ENCODE measurements at places on chromosomes 2 and 18.

GRCh38 chr2:96579422-96579821 is 42.9 kb downstream of the ARID5A start:
- no peak for DNase-seq

DNA sequence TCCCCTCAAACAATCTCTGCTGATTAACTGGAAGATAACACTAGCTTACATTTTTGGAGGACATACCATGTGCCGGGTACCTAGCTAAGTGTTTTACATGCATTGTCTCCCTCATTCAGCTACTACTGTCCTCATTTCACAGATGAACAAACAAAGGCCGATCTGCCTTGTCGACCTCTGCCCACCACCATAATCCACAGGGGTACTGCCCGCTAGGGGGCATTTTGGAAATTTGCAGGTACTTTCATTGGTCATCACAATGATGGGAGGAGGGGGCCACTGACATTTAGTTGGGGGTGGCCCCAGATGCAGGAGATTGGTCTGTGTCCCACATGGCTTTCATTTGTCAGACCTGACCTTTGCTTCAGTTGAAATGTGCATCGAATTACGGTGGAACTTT is 3.9 kb upstream of the TMEM163 start:
- no peak for DNase-seq

- DNase-seq = no peak
Observed at GRCh38 chr2:46368401-46368800, 71.2 kb downstream of the EPAS1 start.

GRCh38 chr2:145159676-145160075 is 639.8 kb upstream of the ZEB2 start:
- no peak for DNase-seq

DNA sequence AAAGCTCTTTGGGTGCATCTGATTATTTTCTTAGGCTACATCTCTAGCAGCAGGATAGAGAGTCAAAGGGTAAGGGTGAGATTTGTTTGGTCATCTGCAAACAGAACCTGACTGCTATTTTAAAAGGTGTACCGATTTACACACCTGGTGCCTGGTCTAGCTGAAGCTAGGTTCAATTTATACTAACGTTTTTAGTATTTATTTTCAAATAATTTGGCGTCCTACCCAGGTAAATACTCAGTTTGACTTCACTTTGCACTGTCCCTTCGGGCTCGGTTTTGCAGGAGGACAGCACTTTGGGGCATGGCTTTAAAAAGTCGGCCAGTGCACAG is 683 bp downstream of the PTRHD1 start:
- DNase-seq = no peak

- no peak for DNase-seq
Observed at GRCh38 chr2:115234186-115234585, 791.7 kb downstream of the DPP10 start.

DNA sequence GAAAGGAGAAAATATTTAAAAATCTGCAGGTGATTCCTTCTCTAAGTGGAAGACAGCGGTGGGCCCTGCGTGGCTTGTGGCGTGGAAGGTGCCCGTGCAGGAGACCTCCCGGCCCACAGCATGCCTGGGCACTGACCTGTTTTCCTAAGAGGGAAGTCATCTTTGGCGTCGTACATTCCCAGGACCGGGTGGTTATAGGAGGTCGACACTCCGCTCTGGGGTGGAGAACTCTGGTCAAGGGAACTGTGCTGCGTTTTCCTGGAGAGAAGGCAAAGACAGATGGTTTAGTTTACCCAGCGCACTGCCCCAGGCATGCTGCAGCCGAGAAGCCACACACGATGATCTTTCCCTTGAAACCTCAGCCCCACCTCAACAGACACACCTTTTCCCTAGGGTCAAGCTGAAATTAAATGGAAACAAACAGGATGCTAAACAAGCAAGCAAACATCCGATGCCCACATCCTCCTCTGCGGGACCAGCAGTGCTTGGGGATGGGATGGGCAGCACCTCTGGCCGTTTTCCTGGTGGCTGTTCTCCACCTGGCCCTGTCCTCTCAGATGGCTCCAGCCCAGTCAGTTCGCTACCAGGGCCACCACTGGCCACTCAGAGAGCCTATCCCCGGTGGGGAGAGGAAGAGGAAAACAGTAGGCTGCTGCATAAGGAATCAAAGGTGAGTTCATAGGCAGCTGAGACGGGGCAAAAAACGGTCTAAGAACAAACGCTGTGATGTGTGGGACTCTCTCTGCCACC is 244.1 kb downstream of the HDAC4 start:
- no peak for DNase-seq

- DNase-seq = no peak
Observed at GRCh38 chr2:150507071-150507470, 19.6 kb upstream of the RND3 start.

DNA sequence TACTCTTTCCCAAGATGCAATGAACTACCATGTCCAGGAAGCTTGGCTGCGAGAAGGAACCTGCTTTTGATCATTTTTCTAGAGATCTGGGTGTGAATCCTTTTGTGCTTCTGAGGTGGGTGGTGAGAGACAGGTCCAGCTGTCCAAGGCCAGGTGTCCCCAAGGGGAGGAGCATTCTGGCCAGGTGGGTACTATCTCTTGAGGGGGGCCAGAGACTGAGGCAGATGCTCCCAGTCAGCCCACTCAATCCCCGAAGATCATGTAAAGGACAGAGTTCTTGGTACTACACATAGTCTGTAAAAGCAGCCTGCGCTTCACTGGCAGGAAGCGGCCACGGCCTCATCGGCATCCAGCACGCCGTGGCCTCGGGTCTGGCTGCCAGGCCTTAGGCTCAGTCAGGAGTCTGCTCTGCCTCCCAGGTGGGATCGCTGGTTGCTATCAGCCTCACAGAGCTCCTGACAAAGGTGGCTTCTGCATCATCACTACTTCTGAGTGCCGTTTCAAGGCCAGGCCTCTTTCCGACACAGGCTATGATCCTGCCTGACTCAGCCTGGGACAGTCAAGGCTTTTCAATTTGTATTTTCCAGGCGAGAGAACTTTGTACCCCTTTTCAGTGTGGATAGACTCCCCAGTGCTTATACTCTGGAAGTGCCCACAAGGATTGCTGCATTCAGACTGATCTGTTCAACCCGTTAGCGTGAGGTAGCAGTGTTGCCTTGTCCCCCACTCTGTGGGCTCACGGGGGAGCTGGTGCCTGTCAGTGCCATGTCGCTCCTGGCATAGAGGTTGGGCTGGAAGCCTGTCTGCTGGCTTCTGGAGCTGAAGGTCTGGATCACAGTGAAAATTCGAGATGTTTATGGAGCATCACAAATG is 29.1 kb downstream of the STK25 start:
- DNase-seq = no peak

DNA sequence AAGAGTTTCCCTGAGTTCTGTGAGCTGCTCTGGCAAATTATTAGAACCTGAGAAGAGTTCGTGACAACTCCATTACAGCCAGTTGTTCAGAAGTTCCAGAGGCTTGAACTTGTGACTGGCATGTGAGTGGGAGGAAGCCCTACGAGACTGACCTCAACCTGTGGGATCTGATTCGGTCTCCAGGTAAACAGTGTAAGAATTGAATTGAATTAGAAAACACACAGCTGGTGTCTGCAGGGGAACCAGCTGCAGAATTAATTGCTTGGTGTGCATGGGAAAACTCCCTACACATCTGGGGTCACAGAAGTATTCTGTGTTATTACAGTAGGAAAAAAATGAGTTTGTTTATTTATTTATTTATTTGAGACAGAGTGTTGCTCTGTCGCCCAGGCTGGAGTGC is 14.0 kb upstream of the ITSN2 start:
- no peak for DNase-seq

DNA sequence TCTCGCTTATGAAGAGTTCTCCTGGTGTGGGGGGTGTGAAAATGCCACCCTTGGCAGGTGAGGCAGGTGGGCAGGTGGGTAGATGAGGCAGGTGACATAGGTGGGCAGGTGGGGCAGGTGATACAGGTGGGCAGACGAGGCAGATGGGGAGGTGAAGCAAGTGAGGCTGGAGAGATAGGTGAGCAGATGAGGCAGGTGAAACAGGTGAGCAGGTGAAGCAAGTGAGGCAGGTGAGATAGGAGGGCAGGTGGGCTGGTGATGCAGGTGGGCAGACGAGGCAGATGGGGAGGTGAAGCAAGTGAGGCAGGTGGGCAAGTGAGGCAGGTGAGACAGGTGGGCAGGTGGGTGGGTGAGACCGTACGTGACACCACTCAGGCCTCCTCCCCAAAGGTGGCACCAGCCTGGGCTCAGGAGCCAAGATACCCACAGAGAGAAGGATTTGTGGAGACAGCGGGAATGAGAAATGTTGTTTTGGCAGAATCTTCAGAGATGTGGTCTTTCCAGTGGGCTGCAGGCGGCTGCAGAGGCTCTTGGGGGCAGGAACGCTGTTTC is 232.3 kb upstream of the MYT1L start:
- DNase-seq = no peak

GRCh38 chr2:10007435-10007834 is 35.9 kb upstream of the KLF11 start:
- DNase-seq = no peak

DNA sequence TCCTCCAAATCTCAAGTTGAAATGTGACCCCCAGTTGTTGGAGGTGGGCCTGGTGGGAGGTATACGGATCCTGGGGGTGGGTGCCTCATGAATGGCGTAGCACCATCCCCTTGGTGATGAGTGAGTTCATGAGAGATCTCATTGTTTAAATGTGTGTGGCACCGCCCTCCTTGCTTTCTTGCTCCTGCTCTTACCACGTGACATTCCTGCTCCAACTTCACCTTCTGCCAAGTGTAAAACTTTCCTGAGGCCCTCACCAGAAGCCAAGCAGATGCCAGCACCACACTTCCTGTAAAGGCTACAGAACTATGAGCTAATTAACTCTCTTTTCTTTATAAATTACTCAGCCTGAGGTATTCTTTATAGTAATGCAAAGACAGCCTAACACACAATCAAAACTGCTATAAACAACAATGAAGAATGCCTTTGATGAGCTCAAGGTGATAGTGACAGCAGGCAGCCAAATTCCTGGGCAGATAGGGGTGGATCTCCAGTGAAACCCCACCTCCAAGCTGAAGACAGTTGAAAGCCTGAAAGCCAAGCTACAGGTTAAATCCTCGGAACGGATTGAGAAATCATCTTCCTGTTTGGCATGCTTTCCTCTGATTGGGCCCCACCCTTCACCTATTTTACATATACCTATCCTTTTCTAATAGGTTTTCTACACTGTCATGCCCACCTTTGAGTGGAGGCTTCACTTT is 26.9 kb downstream of the MCEE start:
- DNase-seq = no peak

DNA sequence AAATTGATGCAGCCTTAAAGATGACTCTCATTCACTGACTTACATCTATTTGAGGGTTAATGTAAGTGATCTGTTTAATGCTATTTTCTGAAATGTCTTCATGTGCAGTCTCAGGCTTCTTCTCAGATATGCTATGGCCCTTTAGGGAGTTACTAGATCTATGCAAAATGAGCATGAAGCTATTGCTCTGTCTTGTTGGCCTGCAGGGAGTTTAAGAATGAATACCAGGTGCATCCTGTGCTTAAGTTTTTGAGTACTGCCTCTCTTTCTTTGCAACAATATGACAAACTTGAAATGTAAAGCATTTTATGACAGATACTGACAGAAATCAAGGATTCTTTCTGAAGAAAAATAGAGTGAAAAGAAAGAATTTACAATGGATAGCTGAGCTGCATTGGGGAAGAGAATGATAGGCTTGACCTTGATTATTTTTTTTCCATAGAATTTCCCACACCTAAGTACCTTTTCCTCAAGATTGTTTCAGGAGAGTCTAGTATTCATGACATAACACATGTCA is 1058.3 kb upstream of the TMEFF2 start:
- no peak for DNase-seq

GRCh38 chr2:174181368-174181767 is 67.0 kb downstream of the OLA1 start:
- DNase-seq = no peak

DNA sequence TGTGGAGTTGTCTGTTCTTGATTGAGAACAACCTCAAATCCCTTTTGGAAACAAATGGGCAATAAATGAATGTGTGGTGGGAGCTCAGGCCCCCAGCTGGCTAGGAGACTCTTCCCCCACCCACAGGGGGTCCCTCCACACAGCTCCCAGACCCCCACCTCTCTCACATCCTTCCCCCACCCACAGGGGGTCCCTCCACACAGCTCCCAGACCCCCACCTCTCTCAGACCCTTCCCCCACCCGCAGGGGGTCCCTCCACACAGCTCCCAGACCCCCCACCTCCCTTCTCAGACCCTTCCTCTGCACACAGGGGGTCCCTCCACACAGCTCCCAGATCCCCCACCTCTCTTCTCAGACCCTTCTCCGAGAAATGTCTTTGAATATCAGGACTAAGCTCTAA is 79.0 kb upstream of the CTDP1 start:
- DNase-seq = no peak

- no peak for DNase-seq
Observed at GRCh38 chr2:224401641-224402342, at the start of gene FAM124B. Gene FAM124B (minus strand): TSS chr2:224402107. CDS start chr2:224401768, 339 bp downstream.

DNA sequence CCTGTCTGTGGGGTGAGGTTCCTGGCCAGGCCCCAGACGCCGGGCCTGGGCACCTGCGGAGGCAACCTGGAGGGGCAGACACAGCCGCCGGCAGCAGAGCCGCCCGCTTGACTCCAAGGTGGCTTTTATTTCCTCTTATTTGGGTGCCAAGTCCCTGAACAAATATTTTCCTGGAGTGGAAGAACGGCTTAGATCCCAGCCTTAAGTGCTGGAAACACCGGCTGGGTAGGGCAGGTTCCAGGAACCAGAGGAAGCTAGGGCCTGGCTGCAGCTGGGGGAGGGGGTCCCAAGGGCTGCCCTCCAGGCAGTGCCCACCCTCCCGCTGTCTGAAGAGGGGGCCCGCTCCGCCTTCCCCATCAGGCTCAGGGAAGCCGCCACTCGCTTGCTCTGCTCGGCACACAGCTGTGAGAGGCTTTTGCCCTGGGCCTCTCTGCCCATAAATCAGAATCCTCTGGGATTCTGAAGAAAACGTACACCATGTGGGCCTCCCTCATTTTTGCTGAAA is 28.2 kb downstream of the SDC1 start:
- no peak for DNase-seq

- DNase-seq = no peak
Observed at GRCh38 chr2:151922845-151923666, 94.8 kb upstream of the ARL5A start.

- DNase-seq = no peak
Observed at GRCh38 chr2:206423147-206423546, 20.2 kb upstream of the ADAM23 start.

DNA sequence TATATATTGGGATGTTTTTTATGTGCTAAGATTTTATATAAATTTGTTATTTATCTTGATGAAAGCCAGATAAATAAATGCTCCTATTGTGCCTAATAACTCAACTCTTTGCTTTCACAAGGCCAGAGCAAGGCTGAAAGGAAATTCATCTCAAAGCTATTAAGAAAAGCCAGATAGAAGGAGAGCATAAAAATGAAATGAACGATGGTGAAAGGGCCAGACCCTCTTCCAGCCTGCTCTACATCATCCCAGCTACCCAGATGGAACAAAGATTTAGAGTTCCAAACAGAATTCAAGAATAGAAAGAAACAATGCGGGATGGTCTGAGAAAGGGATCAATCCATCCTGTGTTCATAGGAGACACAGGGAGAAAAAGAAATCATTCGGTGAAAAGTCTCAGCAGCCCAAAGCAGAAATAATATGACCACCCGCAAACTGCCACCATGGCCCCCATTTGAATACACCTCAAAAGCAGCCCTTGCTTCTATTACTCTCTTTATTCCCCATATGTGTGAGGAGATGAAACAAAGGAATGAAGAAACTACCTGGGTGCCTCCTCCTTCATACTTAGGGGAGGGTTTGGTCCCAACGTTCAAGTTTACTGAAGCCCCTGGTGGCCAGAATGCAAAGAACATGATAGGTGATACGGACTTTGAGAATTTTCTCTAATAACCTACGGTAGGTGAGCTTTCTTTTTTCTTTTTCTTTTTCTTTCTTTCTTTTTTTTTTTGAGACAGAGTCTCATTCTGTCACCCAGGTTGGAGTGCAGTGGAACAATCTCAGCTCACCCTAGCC is 110.1 kb upstream of the FBXO11 start:
- DNase-seq = no peak

Measured in SW 1271 (cell line).